ENCODE measurements at places on chromosomes 2 and 18.

DNA sequence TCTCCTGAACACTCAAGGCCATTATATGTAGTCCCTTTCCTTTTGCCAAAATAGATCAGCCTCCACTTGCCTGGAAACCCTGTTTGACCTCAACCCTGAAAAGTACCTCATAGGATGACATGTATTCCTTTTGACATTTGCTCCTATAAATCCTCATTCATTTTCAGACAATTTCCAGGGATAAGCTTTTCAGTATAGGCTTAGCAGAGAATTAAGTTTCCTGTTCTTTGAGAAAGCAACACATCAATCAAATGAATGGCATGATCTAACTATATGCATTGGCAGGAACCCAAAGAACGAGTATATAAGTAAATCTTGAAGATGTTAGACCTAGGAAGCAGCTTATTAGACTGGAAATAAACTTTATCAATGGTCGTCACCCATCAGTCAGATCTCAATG lies 483.0 kb downstream of the CCDC85A start:
- DNase-seq: no peak

- DNase-seq: no peak
Measured at GRCh38 chr18:56060967-56061541, 473.1 kb upstream of the TCF4 start.

DNA sequence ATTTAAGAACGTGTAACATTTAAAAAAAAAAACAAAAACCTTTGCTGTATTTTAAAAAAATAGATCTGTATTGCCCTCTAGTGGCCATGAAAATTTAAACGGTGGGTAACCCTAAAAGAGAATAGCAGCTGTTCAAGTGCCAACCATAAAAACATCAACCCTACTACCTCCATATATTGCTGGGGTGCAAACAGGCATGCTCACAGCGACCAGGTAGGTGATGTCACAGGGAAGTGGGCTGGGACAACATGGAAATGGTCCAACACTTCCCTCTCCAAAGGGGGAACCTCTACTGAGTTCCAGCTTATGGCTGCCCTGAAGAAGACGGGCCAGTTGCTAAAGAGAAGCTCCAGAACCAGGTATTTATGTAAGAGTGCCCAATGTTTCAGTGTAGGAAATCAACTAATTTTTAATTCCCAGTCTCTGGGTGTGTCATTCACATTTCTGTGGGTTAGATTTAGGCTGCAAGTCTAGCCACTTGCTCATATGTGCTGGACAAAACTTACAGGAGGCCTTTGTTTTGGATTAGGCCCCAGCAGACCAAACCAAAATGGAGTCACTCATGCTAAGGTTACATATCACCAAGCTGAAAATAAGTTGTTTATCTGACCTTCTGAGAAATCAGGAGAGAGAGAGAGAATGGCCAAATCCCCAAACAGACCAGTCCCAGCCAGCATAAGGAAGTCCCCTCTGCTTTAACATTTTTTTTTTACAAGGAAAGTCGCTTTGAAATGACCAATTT lies 54.5 kb downstream of the SKA1 start:
- no peak for DNase-seq

GRCh38 chr2:156435396-156435717 lies 822 bp upstream of the GPD2 start:
- DNase-seq: no peak

- DNase-seq: no peak
Measured at GRCh38 chr18:78525366-78526111, 454.1 kb upstream of the SALL3 start.

- DNase-seq: no peak
Measured at GRCh38 chr18:48338915-48339314, 70.3 kb downstream of the ZBTB7C start.

GRCh38 chr18:59927246-59927825 lies 27.5 kb downstream of the PMAIP1 start:
- DNase-seq: no peak
